EL (cell line): ENCODE measurements at places on chromosomes 3 and 15.

DNA sequence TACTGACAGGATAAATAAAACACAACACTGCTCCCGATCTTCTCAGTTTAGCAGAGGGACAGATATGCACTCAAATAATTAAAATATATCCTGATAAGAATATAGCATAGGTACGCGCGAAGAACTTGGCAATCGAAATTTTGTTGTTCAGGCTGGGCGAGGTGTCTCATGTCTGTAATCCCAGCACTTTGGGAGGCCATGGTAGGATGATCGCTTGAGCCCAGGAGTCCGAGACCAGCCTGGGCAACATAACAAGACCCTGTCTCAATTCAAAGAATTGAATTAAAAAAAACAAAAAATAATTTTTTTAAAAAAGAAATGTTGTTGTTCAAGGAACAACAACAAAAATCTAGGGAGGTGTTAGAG is 7.6 kb downstream of the B2M start:
- no peak for DNase-seq

GRCh38 chr3:148146947-148147826 is 550.5 kb upstream of the AGTR1 start:
- peak; percentile 78 for DNase-seq

- no peak for DNase-seq
Observed at GRCh38 chr15:70437089-70437488, 326.3 kb downstream of the UACA start.

DNA sequence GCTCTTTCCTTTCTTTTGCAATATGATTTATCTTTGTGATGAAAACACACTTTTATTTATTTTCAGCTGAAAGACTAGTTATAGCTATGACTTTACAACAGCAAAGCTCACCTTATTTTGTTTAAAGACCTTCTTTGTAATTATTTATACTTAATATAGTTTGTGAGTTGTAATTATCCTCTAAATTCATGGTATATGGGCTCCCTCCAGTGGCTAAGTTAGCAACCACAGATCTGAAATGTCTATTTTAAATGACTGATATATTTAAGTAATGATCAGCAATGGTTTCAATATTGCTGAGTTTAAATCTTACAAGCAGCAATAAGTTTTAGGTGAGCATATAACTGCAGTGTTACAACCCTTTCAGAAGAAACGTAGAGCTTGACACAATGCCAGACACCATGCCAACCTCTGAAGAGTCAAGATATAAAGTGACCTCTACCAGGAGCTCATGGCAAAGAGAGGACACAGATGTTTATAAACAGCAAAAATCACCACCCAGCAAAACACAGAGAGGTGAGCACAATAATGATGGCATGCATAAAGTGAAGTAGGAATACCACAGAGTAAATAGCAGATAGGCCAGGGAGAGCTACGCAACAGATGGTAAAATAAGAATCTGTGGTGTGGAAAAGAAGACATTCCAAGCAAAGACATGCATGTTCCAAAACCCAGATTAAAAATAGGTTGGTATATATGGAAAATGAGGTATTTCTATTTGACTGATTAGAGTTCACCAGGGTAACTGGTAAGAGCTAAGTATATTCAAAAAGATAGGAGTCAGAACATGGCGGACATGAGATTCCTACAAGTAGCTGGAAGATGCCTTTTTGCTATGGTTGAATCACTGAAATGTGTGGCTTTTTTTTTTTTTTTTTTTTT is 143.7 kb upstream of the ZNF385D start:
- peak; percentile 17 for DNase-seq

DNA sequence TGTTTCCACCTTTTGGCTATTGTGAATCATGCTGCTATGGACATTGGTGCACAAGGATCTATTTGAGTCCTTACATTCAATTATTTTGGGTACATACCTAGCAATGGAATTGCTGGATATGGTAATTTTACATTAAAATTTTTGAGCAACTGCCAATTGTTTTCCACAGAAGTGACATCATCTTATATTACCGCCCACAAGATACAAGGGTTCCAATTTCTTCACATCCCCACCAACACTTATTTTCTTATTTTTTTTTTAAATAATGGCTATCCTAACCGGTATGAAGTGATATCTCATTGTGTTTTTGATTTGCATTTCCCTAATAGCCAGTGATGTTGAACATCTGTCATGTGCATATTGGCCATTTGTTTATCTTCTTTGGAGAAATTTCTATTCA is 22.5 kb upstream of the NPTN start:
- DNase-seq = no peak

- no peak for DNase-seq
Observed at GRCh38 chr15:70286113-70286806, 188.5 kb upstream of the TLE3 start.

DNA sequence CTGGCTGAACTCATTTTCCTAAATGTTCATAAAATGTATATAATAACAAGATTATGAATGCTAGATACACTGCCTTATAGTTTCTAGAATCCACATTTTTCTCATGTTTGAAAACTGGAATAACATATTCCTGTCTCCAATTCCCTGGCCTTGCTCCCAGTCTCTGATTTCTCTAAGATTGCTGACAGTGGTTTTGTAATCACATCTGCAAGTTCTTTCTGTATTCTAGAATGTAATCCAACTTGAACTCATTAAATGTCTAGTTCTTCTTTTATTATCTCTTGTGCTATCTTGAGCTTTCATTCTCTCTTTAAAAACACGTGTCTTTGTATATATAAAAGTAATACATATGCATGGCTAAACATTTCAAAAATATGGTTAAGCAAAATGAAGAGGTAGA is 215.2 kb upstream of the ADAMTS9 start:
- DNase-seq = no peak

- no peak for DNase-seq
Observed at GRCh38 chr15:57321973-57322601, 54.2 kb upstream of the CGNL1 start.

DNA sequence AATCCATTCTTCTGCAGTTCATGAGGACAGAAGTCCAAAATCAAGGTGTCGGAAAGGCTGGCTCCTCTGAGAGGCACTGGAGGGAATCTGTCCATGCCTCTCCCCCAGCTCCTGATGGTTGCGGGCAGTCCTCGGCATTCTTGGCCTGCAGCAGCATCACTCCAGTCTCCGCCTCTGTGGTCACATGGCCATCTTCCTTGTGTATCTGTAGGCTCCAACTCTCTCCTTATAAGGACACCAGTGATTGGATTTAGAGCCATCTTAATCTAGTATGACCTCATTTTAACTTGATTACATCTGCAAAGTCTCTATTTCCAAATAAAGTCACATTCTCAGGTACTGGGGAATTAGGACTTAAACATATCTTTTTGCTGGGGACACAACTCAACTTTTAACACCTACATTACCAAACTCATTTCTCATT is 56.0 kb upstream of the FLNB start:
- DNase-seq = peak; percentile 87

- DNase-seq = peak; percentile 62
Observed at GRCh38 chr15:79994615-79995014, 23.6 kb upstream of the BCL2A1 start.
